ENCODE measurements at places on chromosomes 4 and X.

GRCh38 chr4:154160519-154161301 lies 330.9 kb downstream of the DCHS2 start:
- no peak for DNase-seq

GRCh38 chrX:147846676-147847075 lies 65.0 kb upstream of the FMR1 start:
- no peak for DNase-seq

- DNase-seq, result no peak
These were observed 6.2 kb upstream of the SETD7 start for GRCh38 chr4:139562067-139562684.

- DNase-seq, result no peak
These were observed 97.3 kb upstream of the GRIA3 start for GRCh38 chrX:123086768-123087167.

- DNase-seq, result no peak
These were observed 57.2 kb downstream of the SCML2 start for GRCh38 chrX:18297251-18297650.

DNA sequence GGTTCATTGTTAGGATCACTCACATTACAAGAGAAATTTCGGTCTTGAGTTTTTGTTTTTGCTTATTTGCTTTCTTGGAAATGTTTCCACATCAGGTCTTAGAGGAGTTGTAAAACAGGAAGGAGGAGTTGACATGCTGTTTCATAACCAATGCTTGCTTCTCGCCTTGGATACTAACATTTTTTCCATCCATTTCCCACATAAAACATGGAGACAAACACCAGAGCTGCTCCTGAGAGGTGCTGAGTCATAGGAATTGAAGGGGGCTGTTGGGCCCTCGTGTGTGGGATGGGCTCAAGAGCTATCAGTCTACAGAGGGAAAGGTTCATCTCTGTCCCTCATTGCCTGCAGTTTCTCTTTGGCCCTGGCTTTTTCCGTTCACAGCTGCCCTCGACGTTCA lies 29.9 kb downstream of the TBL1X start:
- DNase-seq, result no peak

- DNase-seq, result no peak
These were observed 9.9 kb downstream of the APBB2 start for GRCh38 chr4:41204400-41204978.
